ENCODE measurements at places on chromosomes 2 and 18.

DNA sequence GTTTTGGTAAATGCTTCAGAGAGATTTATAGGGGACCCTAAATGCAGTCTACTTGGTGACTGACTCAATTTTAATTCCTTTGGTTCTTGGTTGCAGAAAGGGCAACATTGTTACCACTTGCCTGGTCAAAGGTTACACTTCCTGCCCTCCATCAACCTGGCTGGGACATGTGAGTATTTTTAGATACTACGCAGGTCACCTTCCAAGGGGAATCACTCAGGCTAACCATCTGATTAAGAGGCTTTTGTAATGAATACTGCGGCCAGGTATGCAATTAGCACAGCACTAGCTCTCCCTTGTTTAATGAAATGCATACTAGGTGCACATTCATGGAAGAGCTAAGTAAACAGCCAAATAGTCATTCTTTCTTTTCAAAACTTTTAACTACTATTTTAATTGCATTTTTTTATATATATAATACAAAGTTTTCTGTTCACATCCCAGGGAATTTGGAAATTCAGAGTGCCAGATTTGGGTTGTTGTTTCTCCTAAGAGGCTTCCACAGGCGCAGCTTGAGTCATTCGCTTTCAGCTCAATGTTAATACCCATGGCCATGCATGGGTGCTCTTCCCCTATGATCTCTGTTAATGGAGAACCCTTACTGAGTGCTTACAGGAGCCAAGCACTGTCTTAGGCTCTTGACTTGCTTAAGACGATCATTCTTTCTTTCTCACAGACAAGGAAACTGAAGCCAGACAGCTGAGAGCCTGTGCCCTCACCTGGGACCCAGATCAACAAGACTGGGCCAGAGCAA is 152.2 kb downstream of the MTX2 start:
- DNase-seq = no peak

GRCh38 chr2:164896634-164897355 is 55.2 kb upstream of the COBLL1 start:
- peak; percentile 79 for DNase-seq

GRCh38 chr2:217215877-217216276 is 356.0 kb upstream of the TNP1 start:
- DNase-seq = no peak

GRCh38 chr2:59076079-59076619 is 835.0 kb upstream of the FANCL start:
- DNase-seq = no peak

DNA sequence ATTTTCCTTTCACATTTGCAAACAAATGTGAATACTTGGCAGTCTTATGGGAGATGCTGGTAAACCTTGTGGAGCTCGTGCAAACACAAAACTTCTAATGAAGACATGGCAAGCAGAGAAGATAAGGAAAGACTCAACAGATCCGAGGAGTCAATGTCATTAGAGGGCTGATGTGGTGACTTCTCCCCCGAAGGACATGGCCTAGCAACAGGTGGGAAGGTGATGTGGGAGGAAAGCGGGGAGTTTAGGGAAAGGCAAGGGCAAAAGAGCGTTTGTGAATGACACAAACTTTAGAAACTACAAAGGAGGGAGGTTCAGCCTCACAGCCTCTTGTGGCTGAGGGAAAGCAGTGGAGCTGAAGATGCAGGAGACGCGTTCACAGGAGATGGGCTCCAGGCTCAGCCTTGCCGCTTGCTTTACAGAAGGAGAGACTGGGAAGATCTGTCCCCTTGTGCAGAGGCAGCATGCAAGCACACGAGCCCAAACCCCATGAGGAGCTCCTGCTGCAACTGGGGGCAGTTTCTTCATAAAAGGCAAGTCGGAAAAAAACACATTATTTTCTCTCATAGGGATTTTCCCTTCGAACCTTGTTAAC is 86.6 kb downstream of the SOWAHC start:
- no peak for DNase-seq

- peak; percentile 38 for DNase-seq
Measured at GRCh38 chr18:56083523-56084287, 495.7 kb upstream of the TCF4 start.

DNA sequence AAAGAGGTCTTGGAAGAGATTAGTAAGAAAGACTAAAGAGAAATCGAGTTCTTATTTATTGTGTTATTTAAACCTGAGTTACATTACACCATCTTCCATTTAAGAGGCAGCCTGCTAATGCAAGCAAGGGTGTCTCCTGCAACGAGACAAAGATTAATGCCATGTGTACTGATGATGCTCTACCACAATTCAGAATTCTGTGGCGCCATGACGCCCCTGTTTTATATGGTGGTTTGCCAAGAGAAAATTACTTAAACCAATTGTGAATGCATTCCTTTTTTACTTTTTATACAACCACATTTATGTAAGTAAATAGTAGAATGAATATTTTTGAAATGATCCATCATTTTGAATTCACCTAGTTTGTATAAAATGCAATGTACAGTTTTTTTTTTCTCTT is 356.1 kb upstream of the ZEB2 start:
- DNase-seq = no peak

DNA sequence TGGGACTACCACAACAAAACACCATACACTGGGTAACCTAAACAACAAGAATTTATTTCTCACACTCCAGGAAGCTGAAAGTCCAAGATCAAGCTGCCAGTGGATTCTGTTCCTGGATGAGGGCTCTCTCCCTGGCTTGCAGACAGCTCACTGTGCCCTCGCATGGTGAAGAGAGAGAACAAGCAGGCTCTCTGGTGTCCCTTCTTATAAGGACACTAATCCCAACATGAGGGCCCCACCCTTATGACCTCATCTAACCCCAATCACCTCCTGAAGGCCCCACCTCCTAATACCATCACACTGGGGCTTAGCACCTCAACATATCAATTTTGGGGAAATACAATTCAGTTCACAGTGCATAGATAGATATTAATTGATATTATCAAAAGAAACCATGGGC is 83.5 kb downstream of the BIN1 start:
- DNase-seq = no peak

- DNase-seq = no peak
Measured at GRCh38 chr2:34447097-34447496, 848.0 kb upstream of the FAM98A start.

GRCh38 chr2:25279091-25279651 is 62.6 kb downstream of the DNMT3A start:
- peak; percentile 79 for DNase-seq

Data from foreskin keratinocyte (primary cell).